Neural crest cell (in vitro differentiated cells): ENCODE measurements at places on chromosomes 12 and 14. TPM values are rescaled to one million over a fixed set of nuclear protein-coding genes. Genes with fewer than 3 reads are reported as not detected.

GNS gene
- total RNA-seq: 47.0 and 48.2 TPM in 2 replicates

MOAP1 gene
- total RNA-seq: 19.5 and 20.5 TPM in 2 replicates

HELB gene
- total RNA-seq: 4.5 and 4.6 TPM in 2 replicates

CCDC38 gene
- 0.18 TPM in 1 of 2 replicates, not detected in the other for total RNA-seq

VASH1 gene
- total RNA-seq: 68.1 and 72.0 TPM in 2 replicates

KLHDC2 gene
- 36.1 and 36.4 TPM in 2 replicates for total RNA-seq
